ENCODE measurements at places on chromosomes 3 and 15.

DNA sequence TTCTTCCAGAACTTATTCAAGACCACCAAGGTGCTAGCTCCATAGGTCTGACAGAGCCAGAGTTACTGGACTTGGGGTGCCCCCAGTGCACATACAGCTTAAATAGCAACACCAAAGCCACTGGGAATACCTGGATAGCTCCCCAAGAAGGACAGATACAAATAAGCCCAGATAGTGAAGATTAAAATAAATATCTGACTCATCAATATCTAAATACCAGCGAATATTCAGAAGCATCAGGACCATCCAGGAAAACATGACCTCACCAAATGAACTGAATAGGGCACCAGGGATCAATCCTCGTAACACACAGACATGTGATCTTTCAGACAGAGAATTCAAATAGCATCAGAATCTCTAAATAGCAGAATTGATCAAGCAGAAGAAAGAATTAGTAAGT is 931.6 kb downstream of the OTOL1 start:
- H3K27me3 ChIP-seq, result no peaks in the 10 kb centered on the region
- no peak overlapping the region for H3K27ac ChIP-seq
- H3K4me1 ChIP-seq, result no peaks in the 10 kb centered on the region
- no peak overlapping the region for H3K4me3 ChIP-seq
- no peaks in the 10 kb centered on the region for H3K36me3 ChIP-seq

- no peak overlapping the region for H3K4me3 ChIP-seq
- no peaks in the 10 kb centered on the region for H3K27me3 ChIP-seq
- H3K27ac ChIP-seq, result no peak overlapping the region
- H3K4me1 ChIP-seq, result peaks cover 43% of the 10 kb centered on the region
- no peak for DNase-seq
Measured at GRCh38 chr3:37171144-37171543, 3.2 kb downstream of the LRRFIP2 start.

DNA sequence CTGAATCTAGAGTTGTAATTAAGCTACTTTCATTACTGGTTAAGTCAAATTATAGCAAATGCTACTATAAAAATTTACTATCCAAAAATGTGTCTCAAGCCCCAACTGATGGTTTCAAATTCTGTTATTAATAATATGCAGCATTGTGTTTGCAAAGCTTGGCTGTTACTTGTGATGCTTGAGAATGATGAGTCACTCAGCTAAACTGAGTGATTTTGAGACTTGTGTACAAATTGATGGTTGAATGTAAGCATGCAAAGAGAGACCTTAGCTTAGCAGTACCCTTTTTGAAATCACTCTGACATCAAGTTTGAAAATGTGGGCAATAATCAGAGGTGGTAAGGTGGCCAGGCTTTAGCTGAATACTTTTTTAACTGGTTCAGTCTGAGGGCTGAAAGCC is 27.6 kb downstream of the OPA1 start:
- no peak overlapping the region for H3K4me3 ChIP-seq
- H3K27me3 ChIP-seq, result no peaks in the 10 kb centered on the region
- H3K36me3 ChIP-seq, result peaks cover 84% of the 10 kb centered on the region
- no peaks in the 10 kb centered on the region for H3K4me1 ChIP-seq
- no peak overlapping the region for H3K27ac ChIP-seq
- no peak for DNase-seq

- DNase-seq, result no peak
- H3K27ac ChIP-seq, result peak overlapping the region; percentile 26
- no peaks in the 10 kb centered on the region for H3K36me3 ChIP-seq
- peaks cover 14% of the 10 kb centered on the region for H3K4me1 ChIP-seq
- H3K27me3 ChIP-seq, result no peaks in the 10 kb centered on the region
Measured at GRCh38 chr3:65412588-65412987, 626.1 kb downstream of the MAGI1 start.

DNA sequence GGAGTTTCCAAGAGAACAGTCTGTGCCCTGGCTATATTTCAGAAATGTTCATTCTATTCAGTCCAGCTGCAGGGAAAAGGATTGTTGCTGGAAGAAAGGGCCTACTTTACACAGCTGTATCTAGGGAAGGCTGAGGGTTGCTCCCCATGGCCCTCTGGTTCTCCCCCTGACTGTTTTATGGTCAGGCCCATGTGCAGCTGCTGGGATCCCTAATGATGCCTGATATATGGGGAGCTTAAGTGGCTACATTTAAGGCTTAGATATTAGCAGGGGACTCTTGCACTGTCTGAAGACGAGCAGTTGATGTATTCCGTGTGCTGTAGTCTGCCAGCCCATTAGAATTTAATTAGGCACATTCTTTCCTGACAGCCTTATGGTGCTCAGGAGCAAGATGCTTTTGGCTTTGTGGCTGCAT is 72.0 kb downstream of the FAM43A start:
- no peak for DNase-seq
- H3K27ac ChIP-seq, result no peak overlapping the region
- no peaks in the 10 kb centered on the region for H3K4me1 ChIP-seq
- no peak overlapping the region for H3K4me3 ChIP-seq

GRCh38 chr3:194876403-194877095 is 190.9 kb downstream of the FAM43A start:
- H3K4me1 ChIP-seq, result peaks cover 21% of the 10 kb centered on the region
- H3K27ac ChIP-seq, result no peak overlapping the region
- H3K27me3 ChIP-seq, result no peaks in the 10 kb centered on the region

DNA sequence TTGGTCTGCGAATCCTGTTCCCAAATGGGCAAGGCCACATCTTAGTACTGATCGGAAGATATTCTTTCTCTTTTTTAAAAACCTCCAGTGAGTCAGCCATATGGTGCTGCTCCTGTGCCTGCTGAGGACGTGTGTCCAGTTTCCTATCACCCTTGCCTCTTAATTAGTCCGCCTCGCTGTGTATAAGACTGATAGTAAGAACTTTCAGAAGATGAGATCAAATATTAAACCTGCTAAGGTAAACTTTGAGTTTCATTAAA is 612 bp downstream of the UBA5 start:
- DNase-seq, result no peak
- H3K4me3 ChIP-seq, result peak overlapping the region; percentile 84
- no peaks in the 10 kb centered on the region for H3K36me3 ChIP-seq
- peak overlapping the region; percentile 82 for H3K27ac ChIP-seq

- H3K27me3 ChIP-seq, result no peaks in the 10 kb centered on the region
- no peak overlapping the region for H3K4me3 ChIP-seq
- DNase-seq, result no peak
Measured at GRCh38 chr3:11661052-11661656, 17.4 kb upstream of the VGLL4 start.

DNA sequence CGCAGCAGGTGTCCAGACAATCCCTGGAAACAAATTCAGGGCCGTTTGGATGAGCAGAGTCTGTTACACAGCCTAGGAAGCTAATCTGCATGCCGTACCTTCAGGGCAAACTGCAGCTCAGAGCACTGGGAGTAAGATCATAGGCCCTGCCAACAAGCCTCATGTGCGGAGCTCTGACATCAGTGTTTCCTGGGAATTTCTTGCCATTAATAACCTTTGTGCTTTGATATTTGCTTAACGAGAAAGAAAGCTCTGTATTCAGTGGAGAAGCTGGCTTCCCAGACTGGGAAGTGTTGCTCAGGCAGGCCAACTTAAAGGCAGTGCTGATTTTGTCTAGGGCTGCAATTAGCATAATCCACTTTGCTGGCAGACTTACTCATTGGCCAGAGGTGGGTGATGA is 116.1 kb upstream of the KLHL25 start:
- H3K4me3 ChIP-seq, result no peak overlapping the region
- peaks cover 3% of the 10 kb centered on the region for H3K27me3 ChIP-seq
- no peaks in the 10 kb centered on the region for H3K36me3 ChIP-seq

- H3K27me3 ChIP-seq, result no peaks in the 10 kb centered on the region
- no peak overlapping the region for H3K4me3 ChIP-seq
- H3K4me1 ChIP-seq, result peaks cover 62% of the 10 kb centered on the region
- peak overlapping the region; percentile 33 for H3K27ac ChIP-seq
- DNase-seq, result peak; percentile 58
Measured at GRCh38 chr15:41567261-41567660, 8.2 kb downstream of the TYRO3 start.

GRCh38 chr15:54307252-54307902 is 329.1 kb downstream of the UNC13C start:
- DNase-seq, result no peak
- no peaks in the 10 kb centered on the region for H3K27me3 ChIP-seq
- H3K4me3 ChIP-seq, result no peak overlapping the region

DNA sequence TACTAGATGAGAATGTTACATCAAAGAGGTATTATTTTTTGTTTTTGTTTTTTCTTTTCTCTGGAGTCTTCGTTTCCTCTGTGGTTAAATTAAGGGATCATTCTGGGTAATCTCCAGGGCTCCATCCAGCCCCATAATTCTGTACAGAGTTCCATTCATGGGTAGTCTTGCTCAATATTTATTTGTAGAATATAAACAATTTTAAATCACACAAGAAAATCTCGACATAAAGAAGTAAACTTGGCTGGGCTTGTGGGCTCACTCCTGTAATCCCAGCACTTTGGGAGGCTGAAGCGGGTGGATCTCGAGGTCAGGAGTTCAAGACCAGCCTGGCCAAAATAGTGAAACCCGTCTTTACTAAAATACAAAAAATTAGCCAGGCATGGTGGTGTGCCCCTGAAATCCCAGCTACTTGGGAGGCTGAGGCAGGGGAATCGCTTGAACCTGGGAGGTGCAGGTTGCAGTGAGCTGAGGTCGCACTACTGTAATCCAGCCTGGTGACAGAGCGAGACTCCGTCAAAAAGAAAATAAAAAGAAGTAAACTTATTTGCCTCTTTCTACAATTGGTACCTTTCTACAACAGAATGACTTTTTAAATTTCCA is 166.8 kb upstream of the TGFBR2 start:
- no peaks in the 10 kb centered on the region for H3K27me3 ChIP-seq
- no peaks in the 10 kb centered on the region for H3K36me3 ChIP-seq
- H3K4me1 ChIP-seq, result peaks cover 34% of the 10 kb centered on the region
- no peak overlapping the region for H3K27ac ChIP-seq
- no peak overlapping the region for H3K4me3 ChIP-seq

DNA sequence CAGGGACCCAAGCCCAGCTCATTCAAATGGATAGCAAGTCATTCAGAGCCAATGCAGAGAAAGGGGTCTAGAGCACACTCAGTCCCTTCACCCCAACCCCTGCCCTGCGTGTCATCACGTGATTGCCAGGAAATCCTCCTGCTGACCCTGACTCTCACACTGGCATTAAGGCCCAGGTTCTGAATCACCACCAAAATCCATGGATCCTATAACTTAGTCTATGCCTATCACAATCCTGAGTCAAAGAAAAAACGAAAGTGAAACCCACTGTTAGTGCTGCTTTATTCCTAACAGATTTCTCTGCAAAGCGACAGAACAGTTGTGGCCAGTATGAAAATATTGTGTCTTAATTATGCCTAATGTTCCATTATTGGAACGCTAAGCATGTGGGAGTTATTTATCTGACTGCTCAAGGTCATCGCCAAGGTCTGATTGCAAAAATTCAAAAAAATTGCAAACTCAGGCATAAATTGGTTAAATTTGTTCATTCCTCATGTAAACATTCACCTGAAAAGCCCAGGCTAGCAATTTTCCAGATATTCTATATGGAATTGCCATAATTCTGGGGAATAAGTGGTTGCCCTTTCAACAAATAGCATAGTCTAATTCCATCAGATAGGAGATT is 108.7 kb upstream of the EIF1B start:
- no peaks in the 10 kb centered on the region for H3K4me1 ChIP-seq
- no peaks in the 10 kb centered on the region for H3K27me3 ChIP-seq
- DNase-seq, result no peak
- no peaks in the 10 kb centered on the region for H3K36me3 ChIP-seq
- H3K4me3 ChIP-seq, result no peak overlapping the region

- no peaks in the 10 kb centered on the region for H3K27me3 ChIP-seq
- H3K36me3 ChIP-seq, result no peaks in the 10 kb centered on the region
- peaks cover 24% of the 10 kb centered on the region for H3K4me1 ChIP-seq
- DNase-seq, result no peak
Measured at GRCh38 chr3:177039490-177040274, 157.6 kb downstream of the TBL1XR1 start.

- peaks cover 22% of the 10 kb centered on the region for H3K4me1 ChIP-seq
- no peaks in the 10 kb centered on the region for H3K27me3 ChIP-seq
- H3K4me3 ChIP-seq, result no peak overlapping the region
- no peak overlapping the region for H3K27ac ChIP-seq
- no peaks in the 10 kb centered on the region for H3K36me3 ChIP-seq
Measured at GRCh38 chr3:124841517-124841916, 45.6 kb downstream of the ITGB5 start.

GRCh38 chr15:63006032-63006878 is 36.3 kb upstream of the TPM1 start:
- no peak for DNase-seq
- H3K27ac ChIP-seq, result no peak overlapping the region
- H3K36me3 ChIP-seq, result no peaks in the 10 kb centered on the region
- no peaks in the 10 kb centered on the region for H3K4me1 ChIP-seq

GRCh38 chr15:63473999-63474809 is 30.2 kb upstream of the USP3 start:
- H3K4me1 ChIP-seq, result peaks cover 29% of the 10 kb centered on the region
- H3K36me3 ChIP-seq, result no peaks in the 10 kb centered on the region
- H3K4me3 ChIP-seq, result no peak overlapping the region
- H3K27me3 ChIP-seq, result no peaks in the 10 kb centered on the region

DNA sequence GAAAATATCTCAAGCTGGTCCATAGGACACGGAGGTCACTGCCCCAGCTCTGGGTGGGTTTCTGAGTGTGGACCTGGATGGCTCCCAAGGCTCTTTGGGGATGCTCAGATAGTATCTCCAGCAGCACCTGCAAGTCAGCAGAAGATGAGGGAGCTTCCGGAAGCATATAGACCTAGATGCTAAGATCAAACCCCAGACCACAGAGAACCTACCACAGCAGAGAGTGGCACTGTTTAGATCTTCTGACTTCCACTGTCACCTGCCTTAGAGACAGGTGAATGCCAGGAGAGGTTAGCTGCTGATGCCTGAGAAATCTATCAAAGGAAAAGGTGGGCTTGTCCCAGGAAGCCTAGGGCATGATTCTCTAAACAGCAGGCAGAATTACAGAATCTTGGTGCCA is 105.7 kb upstream of the TRPM1 start:
- H3K36me3 ChIP-seq, result no peaks in the 10 kb centered on the region
- no peak overlapping the region for H3K27ac ChIP-seq
- H3K27me3 ChIP-seq, result no peaks in the 10 kb centered on the region
- H3K4me1 ChIP-seq, result peaks cover 8% of the 10 kb centered on the region
- no peak overlapping the region for H3K4me3 ChIP-seq

DNA sequence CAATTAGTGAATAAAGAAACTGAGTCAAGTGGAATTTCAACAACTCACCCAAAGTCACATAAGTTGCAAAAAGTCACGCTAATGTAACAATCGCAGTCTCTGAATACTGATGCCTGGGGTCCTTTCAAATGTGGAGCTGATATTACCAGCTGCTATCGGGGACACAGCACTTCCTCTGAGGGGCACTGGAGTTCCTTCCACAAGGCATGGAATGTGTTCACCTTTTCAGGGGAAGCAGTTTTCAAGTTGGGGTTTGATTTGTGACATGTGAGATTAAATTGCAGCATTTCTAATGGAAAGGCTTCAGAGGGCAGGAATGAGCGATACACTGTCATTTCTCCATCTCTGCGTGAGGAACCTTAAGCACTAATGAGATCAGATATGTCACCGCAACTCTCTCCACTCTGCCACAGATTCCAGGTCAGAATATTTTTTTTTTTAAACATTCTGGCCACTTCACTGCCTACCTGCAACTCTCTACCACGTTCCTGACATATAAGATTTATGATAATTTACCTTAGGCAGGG is 807.2 kb upstream of the CFAP20DC start:
- no peaks in the 10 kb centered on the region for H3K36me3 ChIP-seq
- no peak for DNase-seq

GRCh38 chr15:36858423-36858822 is 241.9 kb downstream of the MEIS2 start:
- no peaks in the 10 kb centered on the region for H3K36me3 ChIP-seq
- H3K4me1 ChIP-seq, result no peaks in the 10 kb centered on the region
- no peak overlapping the region for H3K27ac ChIP-seq

Data from spleen (tissue), 13 donors.